ENCODE measurements at places on chromosomes 12 and 14.
A peak's percentile ranks its signal among the peaks of the same experiment; 100 is the strongest.

DNA sequence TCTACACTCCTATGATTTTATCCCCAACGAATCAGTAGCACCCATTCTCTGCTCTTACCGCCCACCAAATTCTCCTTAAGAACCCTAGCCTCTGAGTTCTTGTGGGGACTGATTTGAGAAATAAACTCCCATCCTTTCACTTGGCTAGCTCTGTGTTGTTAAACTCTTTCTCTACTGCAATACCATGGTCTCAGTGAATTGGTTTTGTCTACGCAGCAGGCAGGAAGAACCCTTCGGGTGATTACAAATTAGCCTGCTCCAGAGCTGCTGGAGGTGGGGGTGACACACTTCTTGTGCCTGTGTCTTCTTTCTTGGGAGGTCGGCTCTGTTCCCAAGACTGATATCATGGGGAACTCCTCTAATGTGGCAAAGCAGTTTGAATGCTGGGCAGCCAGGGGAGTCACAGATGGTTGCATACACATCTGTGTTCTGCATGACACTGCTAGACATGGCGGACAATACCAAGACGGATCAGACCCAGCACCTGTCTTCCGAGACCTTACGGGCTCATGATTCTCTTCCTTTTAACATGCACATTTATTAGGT lies 1.6 kb upstream of the C1S start:
- DNase-seq: no peak

GRCh38 chr14:73234029-73234428 lies 3.3 kb upstream of the PAPLN start:
- no peak for DNase-seq

DNA sequence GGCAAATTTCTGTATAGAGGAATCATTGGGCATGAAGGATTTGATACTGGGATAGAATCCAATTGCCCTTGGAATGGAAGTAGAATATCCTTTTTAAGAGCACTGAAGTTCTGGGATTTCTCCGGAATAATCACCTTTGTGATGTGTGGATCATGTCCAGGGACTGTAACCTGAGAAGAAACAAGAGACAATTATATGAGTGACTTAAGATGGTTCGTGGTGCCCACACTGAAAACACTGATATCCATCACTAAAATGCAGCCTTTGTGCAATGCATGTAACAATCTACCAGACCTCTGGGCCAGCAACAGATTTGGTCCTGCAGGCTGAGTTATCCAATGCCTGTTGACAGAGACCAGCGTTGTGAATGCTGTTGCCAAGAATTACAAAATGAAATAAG lies 48.5 kb downstream of the MDM2 start:
- no peak for DNase-seq

GRCh38 chr12:109847142-109847735 lies 14.0 kb upstream of the TRPV4 start:
- DNase-seq: no peak

- DNase-seq: no peak
Observed at GRCh38 chr14:65106316-65106715, 4.0 kb upstream of the MAX start.

DNA sequence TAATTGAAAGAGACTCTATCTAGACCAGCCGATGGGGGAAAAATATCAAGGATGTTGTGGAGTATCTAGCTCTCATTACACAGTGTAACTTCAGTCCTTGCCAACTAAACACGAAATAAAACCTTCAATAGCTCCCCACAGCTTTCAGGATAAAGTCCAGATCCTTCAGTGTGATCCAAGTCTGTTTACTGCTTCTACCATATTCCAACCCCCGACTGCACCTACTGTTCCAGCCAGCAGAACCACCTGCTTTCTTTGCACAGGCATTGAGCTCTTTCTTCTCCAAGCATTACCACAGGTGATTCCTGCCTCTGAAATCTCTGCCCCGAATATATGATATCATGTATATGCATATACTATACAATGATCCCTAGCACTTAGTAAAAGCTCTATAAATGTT lies 2.2 kb upstream of the LRRC23 start:
- DNase-seq: peak; percentile 4

DNA sequence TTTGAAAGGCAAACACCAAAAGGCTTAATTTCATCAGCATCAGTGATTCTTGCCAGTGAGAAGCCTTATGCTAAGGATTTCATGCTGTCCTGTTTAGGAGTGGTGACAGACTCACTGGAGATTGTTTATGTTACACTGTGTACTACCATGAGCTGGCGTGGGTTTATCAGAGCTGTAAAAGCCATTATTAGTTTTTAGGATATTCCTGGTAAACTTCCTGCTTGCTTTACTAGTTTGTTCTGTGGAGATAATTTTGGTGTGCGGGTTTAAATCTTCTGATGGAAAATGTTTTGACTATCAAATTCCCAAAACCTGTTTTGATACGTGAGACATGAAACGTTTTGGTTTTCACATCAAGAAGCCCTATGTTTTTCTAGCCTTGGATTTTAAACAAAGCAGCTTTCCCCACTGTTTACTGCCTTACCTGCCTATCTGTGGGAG lies 15.2 kb downstream of the PPFIBP1 start:
- DNase-seq: no peak

- DNase-seq: no peak
Observed at GRCh38 chr12:104689635-104690034, 232.9 kb downstream of the CHST11 start.

DNA sequence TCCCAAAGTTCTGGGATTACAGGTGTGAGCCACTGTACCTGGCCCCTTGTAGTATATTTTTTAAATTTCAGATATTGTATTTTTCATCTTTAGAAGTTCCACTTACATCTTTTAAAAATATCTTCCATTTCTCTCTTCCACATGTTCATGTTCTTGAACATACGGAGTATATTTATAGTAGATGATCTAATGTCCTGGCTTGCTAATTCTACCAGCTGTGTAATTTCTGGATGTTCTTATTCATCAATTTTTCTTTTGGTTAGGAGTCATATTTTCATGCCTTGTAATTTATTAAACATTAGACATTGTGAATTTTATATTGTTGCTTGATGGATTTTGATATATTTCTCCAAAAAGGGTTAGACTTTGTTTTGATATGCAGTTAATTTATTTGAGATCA lies 30.8 kb downstream of the NTN4 start:
- DNase-seq: no peak

GRCh38 chr14:51500776-51501175 lies 150.9 kb upstream of the FRMD6 start:
- no peak for DNase-seq

DNA sequence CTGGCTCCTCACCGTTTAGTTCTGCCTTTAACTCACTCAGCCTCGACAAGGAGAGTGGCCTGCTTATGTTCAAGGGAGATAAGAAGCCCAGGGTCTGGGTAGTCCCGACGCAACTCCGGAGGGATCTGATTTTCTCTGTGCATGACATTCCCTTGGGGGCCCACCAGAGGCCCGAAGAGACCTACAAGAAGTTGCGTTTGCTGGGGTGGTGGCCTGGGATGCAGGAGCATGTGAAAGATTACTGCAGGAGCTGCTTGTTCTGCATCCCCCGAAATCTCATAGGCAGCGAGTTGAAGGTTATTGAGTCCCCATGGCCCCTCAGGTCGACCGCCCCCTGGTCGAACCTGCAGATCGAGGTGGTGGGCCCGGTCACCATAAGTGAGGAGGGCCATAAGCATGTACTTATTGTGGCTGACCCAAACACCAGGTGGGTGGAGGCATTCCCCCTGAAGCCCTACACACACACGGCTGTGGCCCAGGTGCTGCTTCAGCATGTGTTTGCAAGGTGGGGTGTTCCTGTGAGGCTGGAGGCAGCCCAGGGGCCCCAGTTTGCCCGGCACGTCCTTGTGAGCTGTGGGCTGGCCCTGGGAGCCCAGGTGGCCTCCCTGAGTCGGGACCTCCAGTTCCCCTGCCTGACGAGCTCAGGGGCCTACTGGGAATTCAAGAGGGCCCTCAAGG lies 13.1 kb downstream of the CBLN3 start:
- no peak for DNase-seq

GRCh38 chr12:113537046-113537750 lies 65.5 kb upstream of the LHX5 start:
- DNase-seq: no peak

- no peak for DNase-seq
Observed at GRCh38 chr12:93145086-93145485, 216.0 kb upstream of the EEA1 start.

DNA sequence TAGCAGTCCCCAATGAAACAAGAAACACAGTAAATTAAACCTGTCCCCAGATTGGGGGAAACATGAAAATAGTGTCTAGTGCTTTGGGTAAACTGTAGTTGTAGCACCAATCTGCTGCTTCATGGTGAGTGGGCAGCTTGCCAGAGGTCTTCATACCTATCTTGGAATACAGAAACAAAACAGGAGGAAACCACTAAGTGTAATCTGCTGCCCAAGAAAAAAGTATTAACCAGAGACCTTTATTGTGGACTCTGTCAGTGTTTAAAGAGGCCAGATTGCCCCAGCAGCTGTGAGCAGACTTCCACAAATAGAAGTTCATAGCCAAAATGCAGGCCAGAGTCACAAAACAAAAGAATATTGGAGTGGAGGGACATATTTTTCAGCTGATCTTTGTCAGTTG lies 2.3 kb downstream of the ISCU start:
- DNase-seq: no peak

DNA sequence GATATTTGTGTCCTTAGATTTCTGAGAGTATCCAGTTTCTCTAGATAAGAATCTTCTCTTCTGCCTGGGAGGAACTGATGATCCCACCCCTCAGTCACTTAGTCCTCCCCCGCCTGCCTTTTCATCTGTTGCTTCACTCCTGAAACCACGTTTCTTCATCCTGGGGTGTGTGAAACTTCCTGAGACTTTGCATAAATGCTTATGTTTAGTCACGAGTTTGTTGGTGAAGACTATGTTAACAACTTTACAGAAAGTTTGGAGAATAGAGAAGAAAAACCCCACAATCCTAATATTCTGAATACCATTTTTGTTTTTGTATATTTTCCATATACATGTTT lies 33.2 kb downstream of the MARK3 start:
- no peak for DNase-seq

- DNase-seq: no peak
Observed at GRCh38 chr14:68784978-68785533, 7.8 kb downstream of the ZFP36L1 start.

GRCh38 chr12:2652401-2653081 lies 142.2 kb upstream of the FKBP4 start:
- no peak for DNase-seq

DNA sequence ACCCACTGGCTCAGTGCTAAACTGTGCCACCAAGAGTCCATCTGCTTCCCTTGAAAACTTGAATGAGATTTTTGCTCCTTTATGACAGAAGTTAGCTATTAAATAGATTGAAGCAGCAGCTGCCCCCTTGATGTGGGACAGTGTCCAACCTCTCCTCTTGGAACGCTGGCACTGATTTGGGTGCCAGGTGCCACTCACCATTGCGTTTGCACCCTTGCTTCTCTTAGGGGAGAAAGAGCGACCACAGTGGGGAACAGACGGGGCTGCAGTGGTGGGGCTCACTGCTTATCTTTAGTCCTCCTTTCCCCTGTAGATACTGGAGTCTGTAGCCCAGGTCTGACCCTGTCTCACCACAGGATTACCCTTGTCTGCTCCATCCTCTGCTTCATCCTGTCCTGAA lies 9.4 kb downstream of the EP400 start:
- DNase-seq: no peak

DNA sequence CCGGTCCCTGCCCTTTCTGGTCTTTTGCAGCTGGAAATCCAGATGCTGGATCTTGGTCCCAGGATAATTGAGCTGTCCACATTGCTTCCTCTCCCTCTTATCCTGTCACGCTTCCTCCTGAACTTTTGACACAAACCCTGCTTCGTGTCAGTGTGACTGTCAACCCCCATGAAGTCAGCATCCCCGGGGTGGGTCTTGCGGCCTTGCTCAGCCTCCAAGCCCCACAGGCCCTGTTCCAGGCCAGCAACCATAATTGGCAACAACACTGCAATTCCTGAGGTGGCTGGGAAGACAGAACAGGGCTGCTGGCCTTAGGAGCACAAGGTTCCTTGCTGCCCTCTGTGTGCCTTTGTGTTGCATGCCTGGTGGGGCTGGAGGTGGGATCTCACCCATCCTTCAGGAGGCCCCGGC lies 74.9 kb downstream of the NTF3 start:
- DNase-seq: peak; percentile 62

- no peak for DNase-seq
Observed at GRCh38 chr12:71865166-71865713, 25.7 kb downstream of the TBC1D15 start.

- no peak for DNase-seq
Observed at GRCh38 chr14:51139121-51139681, 44.3 kb upstream of the TRIM9 start.

GRCh38 chr14:66541627-66542026 lies 33.7 kb downstream of the GPHN start:
- no peak for DNase-seq

DNA sequence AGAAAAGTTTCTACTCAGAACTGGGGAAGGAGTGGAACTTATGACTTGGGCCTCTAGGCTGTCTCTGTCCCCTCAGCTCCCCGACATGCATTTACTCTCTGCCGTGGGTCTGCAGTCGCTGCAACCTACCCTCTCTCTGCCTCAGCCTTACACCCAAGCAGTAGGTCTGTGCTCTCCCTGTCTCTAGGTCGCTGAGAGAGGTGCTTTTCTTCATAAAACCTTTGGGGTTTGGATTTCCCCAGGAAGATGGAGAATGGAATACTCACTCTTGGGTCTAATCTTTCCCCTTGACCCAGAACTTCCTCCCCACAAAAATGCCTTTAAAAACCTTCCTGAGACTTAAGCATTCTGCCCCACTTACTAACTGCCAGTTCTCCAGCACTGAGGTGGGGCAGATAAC lies 12.9 kb downstream of the GPR84 start:
- DNase-seq: no peak

DNA sequence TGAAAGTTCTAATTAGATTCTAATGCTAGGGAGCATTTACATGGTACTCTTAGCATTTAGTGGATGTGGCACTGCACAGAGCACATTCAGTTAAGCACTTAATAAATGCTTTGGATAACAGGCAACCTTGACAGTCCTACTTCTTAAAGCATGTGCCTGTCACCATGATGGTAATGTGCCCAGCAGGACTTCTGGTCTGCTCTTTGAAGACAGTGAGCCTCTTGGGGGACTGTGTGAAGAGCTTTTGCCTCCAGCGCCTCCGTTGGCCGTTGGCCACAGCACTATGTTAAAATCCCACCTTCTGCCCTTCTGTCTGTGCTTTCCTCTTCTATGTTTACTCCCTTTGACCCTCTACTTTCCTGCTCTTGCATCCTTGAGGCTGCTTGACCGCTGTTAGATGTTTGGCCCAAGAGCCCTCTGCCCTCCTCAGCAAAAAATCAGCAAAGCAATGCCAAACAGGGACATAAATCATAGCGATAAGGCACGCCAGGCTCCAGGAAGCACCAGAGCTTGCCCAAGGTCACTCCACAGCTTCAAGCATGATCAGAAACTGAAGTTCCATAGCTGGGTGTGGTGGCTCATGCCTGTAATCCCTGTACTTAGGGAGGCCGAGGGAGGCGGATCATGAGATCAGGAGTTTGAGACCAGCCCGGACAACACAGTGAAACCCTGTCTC lies 8.3 kb downstream of the CDKL1 start:
- no peak for DNase-seq

All from Right ventricle myocardium superior (tissue), 1 donor.